ENCODE measurements at places on chromosomes 13 and 19. TPM values are rescaled to one million over a fixed set of nuclear protein-coding genes. Genes with fewer than 3 reads are reported as not detected.
A peak's percentile ranks its signal among the peaks of the same experiment; 100 is the strongest.

- no peak for DNase-seq
- no peak overlapping the region for H3K27ac ChIP-seq
- peaks cover 3% of the 10 kb centered on the region for H3K4me1 ChIP-seq
These were observed 60.8 kb upstream of the IPO5 start for GRCh38 chr13:97892717-97893116.

DNA sequence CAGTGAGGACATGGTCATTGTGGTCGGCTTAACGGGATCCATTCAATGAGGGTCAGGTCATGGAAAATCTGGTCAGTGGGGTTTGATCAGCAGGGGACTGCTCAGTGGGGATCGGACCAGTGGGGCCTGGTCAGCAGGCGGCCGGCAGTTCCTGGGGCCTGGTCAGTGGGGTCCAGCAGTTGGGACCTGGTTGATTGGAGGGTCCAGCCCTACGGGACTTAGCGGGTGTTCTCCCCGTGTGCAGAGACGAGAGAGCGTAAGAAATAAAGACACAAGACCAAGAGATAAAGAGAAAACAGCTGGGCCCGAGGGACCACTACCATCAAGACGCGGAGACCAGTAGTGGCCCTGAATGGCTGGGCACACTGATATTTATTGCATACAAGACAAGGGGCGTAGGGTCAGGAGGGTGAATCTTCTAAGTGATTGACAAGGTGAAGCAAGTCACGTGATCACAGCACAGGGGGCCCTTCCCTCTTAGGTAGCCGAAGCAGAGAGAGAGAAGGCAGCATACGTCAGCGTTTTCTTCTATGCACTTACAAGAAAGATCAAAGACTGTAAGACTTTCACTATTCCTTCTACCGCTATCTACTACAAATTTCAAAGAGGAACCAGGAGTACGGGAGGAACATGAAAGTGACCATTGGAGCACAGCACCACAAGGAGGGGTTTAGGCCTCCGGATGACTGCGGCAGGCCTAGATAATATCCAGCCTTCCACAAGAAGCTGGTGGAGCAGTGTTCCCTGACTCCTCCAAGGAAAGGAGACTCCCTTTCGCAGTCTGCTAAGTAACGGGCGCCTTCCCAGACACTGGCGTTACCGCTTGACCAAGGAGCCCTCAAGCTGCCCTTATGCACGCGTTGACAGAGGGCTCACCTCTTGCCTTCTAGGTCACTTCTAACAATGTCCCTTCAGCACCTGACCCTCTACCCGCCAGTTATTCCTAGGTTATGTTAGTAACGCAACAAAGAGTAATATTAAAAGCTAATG lies 62.1 kb upstream of the TPM4 start:
- H3K27me3 ChIP-seq: peaks cover 2% of the 10 kb centered on the region
- DNase-seq: no peak
- no peak overlapping the region for H3K4me3 ChIP-seq
- no peaks in the 10 kb centered on the region for H3K4me1 ChIP-seq
- H3K27ac ChIP-seq: no peak overlapping the region

DNA sequence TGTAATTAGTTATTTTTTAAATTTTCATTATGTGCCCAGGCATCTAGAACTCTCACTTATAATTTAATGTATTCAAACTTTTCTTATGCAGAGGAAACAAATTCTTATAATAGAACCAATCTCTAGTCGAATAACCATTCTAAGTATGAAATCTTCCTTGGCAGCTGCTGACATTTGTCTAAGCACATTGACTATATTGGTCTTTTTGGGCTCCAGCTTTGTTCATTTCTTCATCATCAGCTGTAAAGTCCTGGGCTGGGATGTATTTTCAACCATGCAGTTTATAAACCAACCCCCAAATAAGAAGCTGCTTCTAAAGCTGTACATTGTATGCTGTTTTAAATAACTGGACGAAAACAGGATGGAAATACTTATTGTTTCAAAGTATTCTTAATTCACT lies 2.3 kb upstream of the MICU2 start:
- peaks cover 3% of the 10 kb centered on the region for H3K36me3 ChIP-seq
- no peak overlapping the region for H3K27ac ChIP-seq
- peaks cover 9% of the 10 kb centered on the region for H3K4me1 ChIP-seq
- no peak overlapping the region for H3K4me3 ChIP-seq

DNA sequence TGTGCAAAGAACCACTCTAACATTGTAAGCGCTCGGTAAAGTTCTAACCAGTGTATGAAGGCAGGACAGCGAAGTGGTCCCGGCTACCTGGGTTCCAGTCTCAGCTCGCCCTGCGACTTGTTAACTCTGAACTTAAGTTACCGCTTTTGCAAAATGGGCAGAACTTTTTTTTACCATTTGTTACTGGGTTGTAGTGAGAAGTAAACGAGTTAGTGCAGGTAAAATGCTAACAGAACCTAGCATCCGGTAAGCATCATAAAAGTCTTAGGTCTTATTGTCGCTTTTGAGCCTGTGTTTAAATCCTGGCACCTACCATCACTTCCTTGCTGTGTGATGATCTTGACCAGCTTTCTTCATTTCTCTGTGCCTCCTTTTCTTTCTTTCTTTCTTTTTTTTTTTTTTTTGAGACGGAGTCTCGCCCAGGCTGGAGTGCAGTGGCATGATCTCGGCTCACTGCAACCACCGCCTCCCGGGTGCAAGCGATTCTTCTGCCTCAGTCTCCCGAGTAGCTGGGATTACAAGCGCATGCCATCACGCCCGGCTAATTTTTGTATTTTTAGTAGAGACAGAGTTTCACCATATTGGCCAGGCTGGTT lies 734 bp upstream of the TRMT1 start:
- no peak for DNase-seq
- peaks cover 2% of the 10 kb centered on the region for H3K36me3 ChIP-seq
- H3K27ac ChIP-seq: peak overlapping the region; percentile 91
- H3K27me3 ChIP-seq: no peaks in the 10 kb centered on the region
- peak overlapping the region; percentile 96 for H3K4me3 ChIP-seq

DNA sequence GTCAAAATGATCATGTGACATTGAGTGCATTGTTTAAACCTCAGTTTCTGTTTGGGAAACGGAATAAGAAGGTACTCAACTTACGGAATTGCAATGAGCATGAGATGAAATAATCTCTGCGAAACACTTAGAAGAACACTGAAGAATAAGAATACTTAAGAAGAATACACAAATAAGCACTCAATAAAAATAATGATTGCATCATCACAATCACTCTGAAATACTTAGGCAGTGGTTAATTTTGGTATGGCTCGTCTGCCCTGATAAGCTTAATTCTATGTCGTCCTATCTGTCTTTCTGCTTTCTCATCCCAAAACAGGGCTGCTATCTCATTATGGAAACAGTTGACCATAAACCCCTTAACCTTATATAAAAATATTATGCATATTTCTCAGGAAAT lies 823.6 kb downstream of the DIAPH3 start:
- H3K4me1 ChIP-seq: peaks cover 19% of the 10 kb centered on the region
- H3K27ac ChIP-seq: no peak overlapping the region
- H3K4me3 ChIP-seq: no peak overlapping the region

GRCh38 chr19:13644645-13645044 lies 119.7 kb upstream of the MRI1 start:
- no peaks in the 10 kb centered on the region for H3K4me1 ChIP-seq
- no peak for DNase-seq

DNA sequence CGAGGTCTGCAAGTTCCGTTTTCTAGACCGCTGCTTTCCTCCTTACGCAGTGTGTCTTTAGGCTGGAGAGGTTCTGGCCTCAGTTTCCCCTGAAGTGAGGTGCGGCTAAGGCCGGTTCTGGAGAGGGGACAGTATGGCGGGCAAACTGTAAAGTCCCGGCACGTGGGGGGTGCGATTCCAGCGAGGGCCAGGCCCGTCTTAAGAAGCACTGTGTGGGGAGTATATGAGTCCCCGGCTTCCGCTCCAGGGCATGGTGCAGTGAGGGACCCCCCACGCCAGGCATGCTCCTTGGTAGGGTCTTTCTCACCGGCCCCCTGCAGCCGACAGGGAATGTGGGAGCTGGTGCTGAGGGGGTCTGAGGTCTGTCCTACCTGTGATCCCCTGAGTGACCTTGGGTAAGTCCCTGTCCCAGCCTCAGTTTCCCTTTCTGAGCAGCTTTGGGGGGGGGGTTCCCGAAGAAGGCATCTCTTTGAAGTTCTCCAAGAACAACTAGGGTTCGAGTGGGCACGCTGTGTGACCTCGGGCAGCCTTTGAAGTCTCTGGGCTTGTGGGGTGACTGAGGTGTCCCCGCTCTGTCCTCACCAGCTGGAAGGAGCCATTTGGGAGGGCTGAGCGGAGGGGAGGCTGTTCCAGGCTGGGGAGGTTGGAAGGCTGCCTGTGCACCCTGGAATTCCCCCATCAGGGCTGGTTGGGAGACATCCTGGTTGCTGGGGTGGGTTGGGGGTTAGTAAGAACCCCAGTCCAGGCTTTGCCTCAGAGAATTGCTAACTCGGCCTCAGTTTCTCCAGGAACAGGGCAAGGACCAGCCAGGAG lies 1.5 kb downstream of the NFIC start:
- no peak for DNase-seq
- no peaks in the 10 kb centered on the region for H3K27me3 ChIP-seq
- H3K4me3 ChIP-seq: peak overlapping the region; percentile 63
- H3K4me1 ChIP-seq: peaks cover 41% of the 10 kb centered on the region
- peak overlapping the region; percentile 81 for H3K27ac ChIP-seq

Gene CBY2
- total RNA-seq: not detected

- no peak overlapping the region for H3K4me3 ChIP-seq
- no peak for DNase-seq
- peaks cover 7% of the 10 kb centered on the region for H3K4me1 ChIP-seq
These were observed 7.5 kb downstream of the PLA2G4C start for GRCh38 chr19:48102870-48103751.

- DNase-seq: no peak
- no peaks in the 10 kb centered on the region for H3K4me1 ChIP-seq
- H3K4me3 ChIP-seq: no peak overlapping the region
- H3K27ac ChIP-seq: no peak overlapping the region
These were observed 211.9 kb downstream of the OLFM4 start for GRCh38 chr13:53240401-53241025.

Gene ABHD13
- 8.5 TPM for total RNA-seq

DNA sequence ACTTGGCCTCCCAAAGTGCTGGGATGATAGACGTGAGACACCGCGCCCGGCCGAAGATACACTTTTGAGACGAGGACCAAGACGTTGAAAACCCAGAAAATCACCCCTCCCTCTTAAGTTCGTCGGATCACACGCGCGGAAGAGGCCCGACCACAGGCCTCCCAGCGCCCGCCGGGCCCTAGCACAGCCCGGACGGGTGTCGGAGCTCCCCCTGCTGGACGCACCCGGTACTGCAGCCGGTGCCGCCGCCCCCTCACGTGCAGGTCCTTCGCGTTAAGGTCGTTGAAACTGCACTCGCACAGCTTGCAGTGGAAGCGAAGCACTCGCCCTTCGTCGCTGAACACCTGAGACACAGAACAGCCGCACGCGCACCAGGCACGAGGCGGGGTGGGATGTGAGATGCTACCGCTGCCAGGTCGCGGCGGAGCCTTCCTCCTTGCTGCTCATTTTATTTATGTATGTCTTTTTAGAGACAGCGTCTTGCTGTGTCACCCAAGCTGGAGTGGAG lies 35.7 kb upstream of the MATK start:
- DNase-seq: peak; percentile 86
- peaks cover 4% of the 10 kb centered on the region for H3K27me3 ChIP-seq
- no peak overlapping the region for H3K27ac ChIP-seq
- H3K4me3 ChIP-seq: no peak overlapping the region
- no peaks in the 10 kb centered on the region for H3K36me3 ChIP-seq

GRCh38 chr19:10334588-10335351 lies 1.4 kb upstream of the RAVER1 start:
- peak; percentile 97 for DNase-seq
- H3K27ac ChIP-seq: peak overlapping the region; percentile 99
- no peaks in the 10 kb centered on the region for H3K27me3 ChIP-seq

DNA sequence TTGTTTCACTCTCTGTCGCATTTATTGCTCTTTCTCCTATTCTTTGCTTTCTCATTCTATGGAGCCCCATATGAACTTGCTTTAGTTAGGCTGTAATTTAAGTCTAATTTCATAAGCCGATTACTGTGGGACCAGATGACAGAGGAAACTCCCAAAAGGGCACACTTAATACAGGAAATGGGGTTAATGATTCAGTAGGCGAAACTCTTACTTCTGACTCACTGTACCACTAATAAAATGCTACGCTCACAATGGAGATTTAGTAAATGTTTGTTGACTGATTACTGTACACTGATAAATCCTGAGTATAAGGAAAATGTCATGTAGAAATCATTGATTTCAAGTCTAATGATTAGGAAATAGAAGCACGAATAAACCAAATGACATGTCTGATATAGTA lies 276.4 kb downstream of the KLF5 start:
- peaks cover 10% of the 10 kb centered on the region for H3K4me1 ChIP-seq
- H3K27me3 ChIP-seq: no peaks in the 10 kb centered on the region
- no peaks in the 10 kb centered on the region for H3K36me3 ChIP-seq
- H3K4me3 ChIP-seq: no peak overlapping the region
- no peak overlapping the region for H3K27ac ChIP-seq

Gene CD33
- not detected for total RNA-seq

DNA sequence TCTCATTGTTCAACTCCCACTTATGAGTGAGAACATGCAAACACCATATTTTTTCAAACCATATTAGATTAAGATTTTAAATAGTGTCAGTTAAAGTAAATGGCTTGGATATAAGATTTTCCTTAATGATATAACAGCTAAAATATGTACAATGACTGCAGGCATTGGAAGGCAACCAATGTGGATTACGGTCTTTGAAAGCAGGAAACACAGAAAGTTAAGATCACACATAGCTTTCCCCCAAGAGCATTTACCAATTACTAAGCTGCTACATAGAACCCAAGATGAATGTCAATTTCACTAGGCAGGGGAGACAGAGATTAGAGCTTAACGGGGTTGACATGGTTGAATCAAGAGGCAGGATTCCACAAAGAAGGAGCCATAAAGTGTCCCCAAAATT lies 173.2 kb upstream of the TRPC4 start:
- DNase-seq: no peak
- H3K36me3 ChIP-seq: peaks cover 2% of the 10 kb centered on the region
- no peaks in the 10 kb centered on the region for H3K27me3 ChIP-seq
- H3K27ac ChIP-seq: no peak overlapping the region
- no peak overlapping the region for H3K4me3 ChIP-seq

DNA sequence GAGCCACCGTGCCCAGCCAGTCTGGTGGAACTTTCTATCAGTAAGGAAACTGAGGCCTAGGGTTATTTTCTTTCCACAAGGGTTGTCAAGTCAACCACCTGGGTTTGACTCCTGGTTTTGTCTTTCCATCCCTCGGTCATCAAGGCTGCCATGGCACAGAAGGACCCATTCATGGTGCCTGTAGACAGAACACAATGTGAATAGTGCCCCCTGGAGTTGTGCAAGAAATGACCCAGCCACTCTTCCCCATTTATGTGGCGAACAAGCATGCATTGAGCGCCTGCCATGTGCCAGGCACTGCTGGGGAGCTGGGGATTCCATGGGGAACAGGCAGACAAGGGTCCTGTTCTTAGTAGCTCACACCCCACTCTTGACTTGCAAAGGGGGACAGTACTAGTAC lies 4.1 kb downstream of the SMARCA4 start:
- no peak for DNase-seq
- H3K4me3 ChIP-seq: peak overlapping the region; percentile 18
- H3K4me1 ChIP-seq: peaks cover 33% of the 10 kb centered on the region
- H3K27me3 ChIP-seq: no peaks in the 10 kb centered on the region
- no peak overlapping the region for H3K27ac ChIP-seq

GRCh38 chr19:49921871-49922795 lies 6.9 kb upstream of the ATF5 start:
- no peaks in the 10 kb centered on the region for H3K27me3 ChIP-seq
- peaks cover 20% of the 10 kb centered on the region for H3K36me3 ChIP-seq
- H3K4me3 ChIP-seq: no peak overlapping the region
- peaks cover 5% of the 10 kb centered on the region for H3K4me1 ChIP-seq
- peak overlapping the region; percentile 47 for H3K27ac ChIP-seq
- DNase-seq: no peak

Gene ZNF730
- 2.4 TPM for total RNA-seq

Gene NDUFA11
- total RNA-seq: 253 TPM

All from osteocyte (in vitro differentiated cells).